Cerebellar nuclear complex (tissue), 1 donor: ENCODE measurements at places on chromosomes 13 and 19.

- DNase-seq = no peak
These were observed 5.0 kb upstream of the SPRY2 start for GRCh38 chr13:80345771-80346510.

DNA sequence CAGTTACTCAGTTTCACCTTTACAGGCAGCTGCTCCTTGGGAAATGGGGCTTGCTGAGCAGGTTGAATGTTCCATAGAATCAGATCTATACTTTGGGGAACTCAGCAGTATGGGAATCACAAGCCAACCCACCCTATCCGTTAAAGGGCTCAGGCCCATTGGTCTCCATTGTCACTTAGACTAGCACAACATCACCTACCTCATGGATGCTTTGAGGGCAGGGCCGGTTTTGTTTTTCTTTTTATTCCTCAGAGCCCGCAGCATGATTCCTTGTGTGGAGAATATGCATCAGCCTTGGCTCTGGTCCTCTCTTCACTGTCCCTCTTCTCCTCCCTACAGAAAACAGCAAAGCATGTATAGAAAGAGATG, 48.0 kb downstream of the LRCH1 start:
- DNase-seq = no peak

DNA sequence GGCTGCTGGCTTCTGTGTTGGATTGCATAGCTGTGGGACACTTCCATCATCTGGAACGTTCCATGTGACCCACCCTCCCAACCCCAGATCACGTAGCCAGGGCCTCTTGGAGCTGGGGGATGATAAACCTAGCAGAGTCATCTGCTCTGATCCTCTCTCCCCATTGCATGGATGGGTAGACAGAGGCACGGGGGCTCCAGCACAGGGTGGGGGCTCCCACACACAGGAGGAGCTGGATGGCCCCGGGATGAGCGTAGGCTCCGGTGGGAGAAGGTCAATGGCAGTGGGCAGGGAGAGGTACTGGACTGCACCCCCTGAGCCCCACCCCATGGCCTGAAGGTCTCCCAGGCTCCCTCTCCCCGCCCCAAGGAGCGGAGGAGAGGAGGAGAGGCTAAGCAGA, 25.4 kb downstream of the ATP8B3 start:
- no peak for DNase-seq

DNA sequence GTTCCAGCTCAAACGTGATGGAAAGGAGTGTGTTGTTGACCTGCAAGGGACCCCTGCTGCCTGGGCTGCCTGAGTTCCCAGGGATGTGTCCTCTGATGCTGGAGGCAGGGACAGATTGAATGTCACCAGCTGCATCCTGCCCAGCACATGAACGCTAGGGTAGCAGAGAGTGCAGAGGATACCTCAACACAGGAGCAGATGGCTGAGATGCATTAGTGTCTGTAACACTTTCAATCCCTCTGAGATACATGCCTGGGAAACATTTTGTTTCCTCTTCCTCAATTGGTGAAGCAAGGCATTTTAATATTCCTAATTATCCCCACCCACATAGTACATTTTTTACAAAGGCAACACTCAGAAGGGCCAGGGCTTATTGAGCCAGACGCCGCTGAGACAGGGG, 106.4 kb upstream of the UBL3 start:
- DNase-seq = no peak

GRCh38 chr13:40600149-40600751, 66.2 kb downstream of the FOXO1 start:
- DNase-seq = no peak

- no peak for DNase-seq
These were observed 25.4 kb upstream of the GPR12 start for GRCh38 chr13:26785838-26786630.

- no peak for DNase-seq
These were observed 2714.5 kb upstream of the PCDH20 start for GRCh38 chr13:64130171-64130570.

DNA sequence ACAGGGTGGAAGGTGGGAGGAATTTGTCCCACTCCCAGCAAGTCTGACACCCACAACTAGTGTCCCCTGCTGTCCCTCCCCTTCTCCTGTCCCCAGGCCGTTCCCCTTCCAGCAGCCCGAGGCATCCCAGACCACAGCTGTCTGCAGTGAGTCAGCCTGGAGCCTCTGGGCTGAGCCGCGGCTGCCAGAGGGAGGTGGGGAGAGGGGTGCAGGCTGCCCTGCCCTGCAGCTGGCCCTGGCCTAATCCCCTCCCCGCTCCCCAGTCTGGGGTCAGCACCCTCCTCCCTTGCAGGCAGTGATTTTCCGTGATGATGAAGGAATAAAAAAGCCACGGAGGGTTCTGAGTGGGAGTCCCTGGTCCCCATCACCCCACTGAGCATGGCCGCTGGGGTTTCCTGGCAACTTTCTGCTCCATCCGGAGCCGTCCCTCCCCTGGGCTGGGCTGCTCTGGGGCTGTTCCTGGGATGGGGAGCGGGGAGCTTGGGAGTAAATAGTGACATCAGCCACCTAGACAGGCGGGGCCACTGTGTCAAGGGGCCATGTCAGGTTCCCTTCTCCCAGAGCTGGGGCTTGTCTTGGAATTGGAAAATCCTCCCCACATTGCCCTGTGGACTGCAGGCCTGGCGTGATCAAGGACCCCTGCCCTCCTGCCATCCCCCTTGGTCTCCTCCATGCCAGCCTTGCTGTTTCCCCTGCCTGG, 16.8 kb downstream of the SPC24 start:
- no peak for DNase-seq

GRCh38 chr19:4556597-4557127, 2.8 kb downstream of the SEMA6B start:
- DNase-seq = no peak

DNA sequence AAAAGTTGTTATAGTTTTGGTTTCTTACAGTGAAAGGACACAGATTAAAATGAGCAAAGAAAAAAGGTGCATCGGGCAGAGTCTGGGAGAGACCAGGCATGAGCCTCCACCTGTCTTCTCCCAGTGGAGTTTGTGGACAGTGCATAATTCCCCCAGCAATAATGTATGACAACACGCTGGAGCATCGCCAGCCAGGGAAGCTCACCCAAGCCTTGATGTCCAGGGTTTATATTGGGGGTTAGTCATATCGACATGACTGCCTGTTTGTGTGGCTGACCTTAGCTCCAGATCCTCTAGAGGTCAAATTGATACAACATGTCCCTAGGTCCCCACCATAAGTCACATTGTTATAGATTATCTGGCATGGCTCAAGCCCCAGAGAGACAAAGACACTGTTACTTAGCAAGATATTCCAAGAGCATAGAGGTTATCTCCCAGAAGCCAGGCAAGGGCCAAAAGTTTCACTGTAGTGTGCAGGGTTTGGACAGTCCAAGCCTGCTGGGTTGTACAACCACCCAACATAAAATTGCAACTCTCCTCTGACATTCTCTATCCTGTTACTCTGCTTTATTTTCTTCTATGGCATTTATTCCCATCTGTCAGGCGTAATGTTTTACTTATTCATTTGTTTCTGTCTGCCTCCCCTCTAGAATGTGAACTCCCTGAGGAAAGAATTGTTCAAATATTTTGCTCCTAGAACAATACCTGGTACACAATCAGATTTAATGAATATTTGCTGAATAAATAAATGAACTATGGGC, 5.6 kb upstream of the KLK13 start:
- DNase-seq = no peak

GRCh38 chr13:51534041-51534817, 50.0 kb upstream of the WDFY2 start:
- DNase-seq = no peak

GRCh38 chr19:11451871-11452619, 16.6 kb downstream of the PRKCSH start:
- no peak for DNase-seq

- DNase-seq = no peak
These were observed 29.8 kb downstream of the TSHZ3 start for GRCh38 chr19:31319465-31319864.

- DNase-seq = no peak
These were observed 6.4 kb upstream of the CACTIN start for GRCh38 chr19:3632739-3633558.

- DNase-seq = no peak
These were observed 11.4 kb downstream of the COQ8B start for GRCh38 chr19:40705362-40705651.

DNA sequence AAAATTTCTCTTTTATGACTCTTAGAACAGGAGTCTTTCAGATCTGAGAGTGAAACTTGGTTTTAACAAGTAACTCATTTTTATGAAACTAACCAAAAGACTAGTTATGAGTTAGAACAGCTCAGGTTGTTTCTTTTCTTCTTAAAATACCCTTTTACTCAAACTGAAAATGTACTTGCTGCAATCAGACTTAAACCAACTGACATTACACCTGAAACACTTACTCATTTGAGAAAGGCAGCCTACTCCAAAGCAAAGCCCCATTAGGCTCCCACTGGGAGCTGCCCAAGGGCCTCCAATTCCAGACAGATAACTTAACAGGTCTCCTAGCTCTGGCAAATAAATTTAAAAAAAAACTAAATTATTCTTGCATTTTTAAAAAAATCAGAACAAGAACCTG, 3.6 kb downstream of the FOXO1 start:
- no peak for DNase-seq
